GM12891 (cell line): ENCODE measurements at places on chromosomes 3 and 15.

GRCh38 chr15:64739577-64740143 is 35.7 kb downstream of the RBPMS2 start:
- DNase-seq: no peak

DNA sequence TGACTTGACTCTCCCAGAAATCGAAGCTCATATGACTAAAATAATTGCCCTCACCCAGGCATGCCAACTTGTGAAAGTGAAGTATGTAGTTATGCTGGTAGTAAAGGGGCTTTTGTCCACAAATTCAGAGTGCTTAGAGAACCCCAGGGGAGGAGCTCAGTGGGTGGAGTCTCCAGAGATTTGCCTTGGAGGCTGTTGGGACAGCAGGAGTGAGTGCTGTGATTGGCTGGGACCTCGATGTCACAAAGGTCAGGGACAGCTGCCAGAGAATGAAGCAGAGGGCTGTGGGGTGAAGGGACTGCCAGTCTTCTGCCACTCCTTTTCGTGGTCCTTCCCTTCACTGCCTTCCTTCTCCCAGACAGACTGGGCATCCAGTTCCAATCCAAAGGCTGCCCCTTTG is 49.8 kb downstream of the ZNF445 start:
- DNase-seq: no peak

GRCh38 chr3:147919496-147919895 is 510.3 kb downstream of the ZIC1 start:
- no peak for DNase-seq

DNA sequence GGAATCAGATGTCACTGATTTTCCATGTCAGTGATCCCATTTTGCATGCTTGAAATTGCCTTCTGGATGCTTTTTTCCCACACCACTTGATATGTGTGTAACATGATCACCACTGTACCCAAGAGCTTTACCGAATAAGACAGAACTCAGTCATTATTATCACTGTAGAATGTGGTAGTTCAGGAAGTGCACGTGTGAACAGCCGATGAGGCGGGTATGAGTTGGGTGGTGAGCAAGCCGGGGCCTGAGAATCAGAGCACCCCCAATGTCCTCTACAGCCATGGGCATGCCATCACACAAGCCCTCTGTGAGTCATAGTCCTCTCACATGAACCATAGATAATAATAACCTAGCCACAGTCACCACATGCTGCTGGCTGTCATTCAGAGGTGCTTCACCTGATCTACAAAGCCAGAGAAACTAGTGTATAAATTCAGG is 470.8 kb downstream of the SOX2 start:
- no peak for DNase-seq

DNA sequence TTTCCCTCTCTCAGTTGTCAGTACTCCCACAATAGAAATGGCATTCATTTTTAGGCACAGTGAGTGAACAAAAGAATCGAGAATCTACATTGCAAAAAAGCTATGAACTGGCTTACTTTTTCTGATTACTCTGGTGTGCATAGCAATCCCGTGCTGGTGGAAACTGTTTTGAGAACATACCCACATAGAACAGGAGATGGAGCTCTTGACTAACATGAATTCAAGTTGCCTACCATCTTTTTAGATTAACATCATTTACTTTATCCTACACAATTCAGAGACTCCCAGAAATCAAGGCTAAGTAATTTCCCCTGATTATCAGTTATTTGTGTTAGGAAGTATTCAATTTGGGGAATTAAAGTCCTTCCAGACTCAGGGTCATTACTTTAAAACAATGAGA is 326.6 kb downstream of the ARPP21 start:
- DNase-seq: no peak

GRCh38 chr15:76799760-76800159 is 105.4 kb downstream of the SCAPER start:
- no peak for DNase-seq
